ENCODE measurements at places on chromosomes 1 and 21.

- DNase-seq: no peak
These were observed 125.3 kb downstream of the ACTL8 start for GRCh38 chr1:17880449-17880848.

DNA sequence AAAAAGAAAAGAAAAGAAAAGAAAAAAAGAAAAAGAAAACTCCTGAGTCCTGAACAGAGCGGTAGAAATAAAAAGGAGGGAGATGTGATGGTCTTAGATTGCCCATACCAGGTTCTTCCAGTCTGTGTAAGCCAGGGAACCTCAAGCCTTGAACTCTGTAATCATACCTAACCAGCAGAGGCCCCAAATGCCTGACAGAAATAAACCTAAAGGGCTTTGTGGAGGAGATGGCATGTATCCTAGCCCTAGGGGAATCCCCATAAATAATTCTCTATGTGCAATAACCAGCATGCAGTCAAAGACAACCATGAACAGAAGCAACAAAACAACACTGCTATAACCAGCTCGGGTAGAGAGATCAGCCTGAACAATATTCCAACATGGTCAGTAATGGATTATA is 40.4 kb downstream of the USP48 start:
- no peak for DNase-seq

- DNase-seq: peak; percentile 41
These were observed 144.0 kb downstream of the ROR1 start for GRCh38 chr1:63917571-63918417.

GRCh38 chr1:30659702-30660101 is 63.7 kb downstream of the MATN1 start:
- no peak for DNase-seq

- no peak for DNase-seq
These were observed 238.1 kb upstream of the VAMP3 start for GRCh38 chr1:7533006-7533405.

GRCh38 chr1:72282271-72283021 is at the start of gene NEGR1:
NEGR1 (minus strand) TSS chr1:72282539.
- peak; percentile 76 for DNase-seq
